ENCODE measurements at places on chromosomes 3 and 15.

GRCh38 chr3:10973046-10973595 lies 19.4 kb upstream of the SLC6A1 start:
- DNase-seq: no peak

DNA sequence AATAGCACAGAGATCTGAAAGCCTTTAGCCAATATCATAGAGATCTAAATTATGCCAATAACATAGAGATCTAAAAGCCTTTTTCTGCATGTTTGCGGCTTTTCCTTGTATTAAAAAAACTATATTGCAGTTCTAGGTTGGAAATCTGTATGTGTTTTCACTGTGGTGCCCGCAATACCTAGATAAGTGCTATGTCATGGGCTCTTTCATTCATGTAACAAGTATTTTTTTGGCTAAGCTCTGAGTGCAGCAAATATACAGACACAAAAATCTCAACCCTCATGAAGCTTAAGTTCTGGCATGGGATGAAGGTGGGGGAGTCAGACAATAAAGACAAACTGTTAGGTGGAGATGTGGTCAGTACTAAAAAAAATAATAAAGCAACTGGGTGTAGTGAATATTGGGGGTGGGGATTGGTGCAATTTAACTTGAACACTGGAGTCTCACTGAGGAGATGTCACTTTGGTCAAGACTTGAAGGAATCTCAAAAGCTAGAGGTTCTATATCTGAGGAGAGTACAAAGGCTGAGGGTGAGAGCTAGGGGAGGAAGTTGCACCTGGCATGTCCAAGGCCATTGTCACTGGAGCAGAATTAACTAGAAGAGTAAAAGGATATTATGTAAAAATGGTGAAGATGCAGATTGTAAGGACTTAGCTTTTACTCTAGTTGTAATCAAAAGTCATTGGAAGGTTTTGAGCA lies 973 bp downstream of the BUB1B start:
- peak; percentile 37 for DNase-seq

DNA sequence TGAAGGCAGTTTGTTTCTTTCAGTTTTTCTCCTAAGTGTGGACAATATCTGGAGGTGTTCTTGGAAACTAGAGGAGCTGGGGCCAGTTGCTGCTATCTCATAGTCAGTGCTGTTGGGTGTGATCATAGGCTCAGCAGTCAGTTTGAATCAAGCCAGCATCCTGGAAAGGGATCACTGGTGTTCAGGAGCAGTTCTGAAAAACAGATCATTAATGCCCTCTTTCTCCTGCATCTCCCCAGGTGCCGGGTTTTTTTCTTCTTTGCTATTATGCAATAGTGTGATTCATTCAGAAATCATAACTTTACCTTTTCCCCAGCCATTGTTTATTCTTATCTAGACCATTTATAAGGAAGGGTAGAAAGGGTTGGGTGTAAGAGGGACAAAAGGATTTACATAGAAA lies 24.0 kb downstream of the LNP1 start:
- peak; percentile 9 for DNase-seq

- peak; percentile 28 for DNase-seq
Observed at GRCh38 chr3:10322352-10322710, 1.4 kb upstream of the SEC13 start.

DNA sequence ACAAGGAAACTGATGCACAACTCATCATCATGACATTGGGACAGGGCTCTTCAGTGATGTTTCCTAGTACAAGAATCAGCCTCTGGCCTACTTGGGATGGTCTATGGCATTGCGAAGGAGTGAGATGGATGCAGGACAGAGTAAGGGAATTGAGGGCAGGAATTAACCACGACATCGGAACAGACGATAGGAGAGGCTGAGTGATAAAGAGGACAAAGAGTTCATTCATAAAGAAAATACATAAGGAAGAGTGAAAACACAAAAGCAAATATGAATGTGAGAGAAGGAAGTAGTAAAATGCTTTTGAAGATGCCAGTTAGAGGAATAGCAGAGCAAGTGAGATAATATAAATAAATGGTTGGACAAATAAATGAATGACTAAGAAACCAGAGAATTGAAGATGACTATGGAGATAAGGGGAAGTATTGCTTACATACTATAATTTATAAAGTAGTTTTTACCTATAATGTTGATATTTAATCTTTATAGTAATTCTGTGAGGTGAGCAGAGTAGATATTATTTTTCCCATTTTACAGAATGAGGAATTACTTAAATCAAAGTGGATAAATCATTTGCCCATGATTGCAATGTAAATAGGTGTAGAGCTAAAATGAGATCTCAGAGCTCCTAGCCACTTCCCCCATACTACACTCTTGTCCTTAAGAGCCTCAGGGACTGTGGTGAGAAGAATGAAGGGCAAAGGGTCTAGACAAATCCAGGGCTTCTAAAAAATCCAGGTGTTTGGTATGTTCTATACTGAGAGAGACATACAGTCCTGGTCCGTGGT lies 203.3 kb downstream of the DTWD1 start:
- no peak for DNase-seq

GRCh38 chr3:171230865-171231264 lies 204.3 kb upstream of the SLC2A2 start:
- DNase-seq: no peak

- peak; percentile 8 for DNase-seq
Observed at GRCh38 chr3:134487406-134487805, 1.5 kb downstream of the CEP63 start.

DNA sequence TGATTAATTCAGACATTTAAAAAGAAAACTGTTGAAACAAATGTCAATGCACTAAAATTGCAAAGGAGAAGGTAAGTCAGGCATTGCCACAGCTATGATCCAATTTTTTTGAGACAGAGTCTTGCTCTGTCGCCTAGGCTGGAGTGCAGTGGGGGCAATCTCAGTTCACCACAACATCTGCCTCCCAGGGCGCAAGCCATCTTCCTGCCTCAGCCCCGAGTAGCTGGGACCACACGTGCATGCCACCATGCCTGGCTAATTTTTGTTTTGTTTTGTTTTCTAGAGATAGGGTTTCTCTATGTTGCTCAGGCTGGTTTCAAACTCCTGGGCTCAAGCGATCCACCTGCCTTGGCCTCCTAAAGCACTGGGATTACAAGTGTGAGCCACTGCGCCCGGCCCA lies 117.6 kb downstream of the FMN1 start:
- DNase-seq: no peak

GRCh38 chr15:42576776-42577175 lies 1.4 kb downstream of the STARD9 start:
- DNase-seq: peak; percentile 17

DNA sequence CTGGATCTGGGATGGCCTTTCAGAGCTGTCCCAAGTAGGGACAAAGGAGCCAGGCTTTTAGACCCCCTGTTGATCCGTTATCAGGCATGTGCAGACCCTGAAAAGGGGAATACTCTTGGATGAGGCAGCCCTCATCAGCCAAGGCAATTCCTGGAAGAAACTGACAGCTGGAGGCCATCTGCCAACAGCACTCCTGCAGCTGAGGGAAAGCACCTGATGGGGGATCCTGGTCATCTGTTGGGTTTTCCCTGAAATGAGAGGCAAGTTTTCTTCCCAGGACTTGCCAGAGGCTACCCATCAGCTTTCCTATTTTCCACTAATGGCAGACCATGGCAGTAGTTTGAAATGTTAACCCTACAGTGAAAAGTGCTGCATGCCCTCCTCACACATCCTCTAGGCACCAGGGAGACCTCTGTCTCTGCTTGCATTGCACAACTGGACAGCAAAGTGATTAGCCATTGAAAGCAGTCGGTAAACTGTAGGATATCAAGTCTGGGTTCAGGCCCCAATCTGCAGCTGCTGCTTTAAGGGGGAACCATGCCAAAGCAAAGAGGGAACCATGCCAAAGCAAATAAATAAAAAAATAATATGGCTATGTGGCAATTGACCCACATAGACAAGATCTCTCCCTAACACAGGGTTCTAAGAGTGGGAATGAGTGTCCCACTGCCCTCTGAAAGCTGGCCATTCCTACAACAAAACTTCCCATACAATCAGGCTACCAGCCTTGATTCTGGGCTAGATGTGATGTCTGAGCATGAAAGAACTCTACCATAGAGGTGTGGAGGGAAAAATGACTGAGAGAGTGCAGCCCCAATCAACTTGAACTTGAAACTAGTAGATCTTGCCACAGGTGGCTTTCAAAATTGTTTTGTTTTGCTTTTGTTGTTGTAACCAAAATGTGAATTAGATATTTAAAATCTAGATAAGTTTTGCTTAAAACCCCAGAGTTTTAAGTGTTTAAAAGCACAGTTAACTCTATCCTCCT lies 232.0 kb upstream of the STT3B start:
- DNase-seq: peak; percentile 79

DNA sequence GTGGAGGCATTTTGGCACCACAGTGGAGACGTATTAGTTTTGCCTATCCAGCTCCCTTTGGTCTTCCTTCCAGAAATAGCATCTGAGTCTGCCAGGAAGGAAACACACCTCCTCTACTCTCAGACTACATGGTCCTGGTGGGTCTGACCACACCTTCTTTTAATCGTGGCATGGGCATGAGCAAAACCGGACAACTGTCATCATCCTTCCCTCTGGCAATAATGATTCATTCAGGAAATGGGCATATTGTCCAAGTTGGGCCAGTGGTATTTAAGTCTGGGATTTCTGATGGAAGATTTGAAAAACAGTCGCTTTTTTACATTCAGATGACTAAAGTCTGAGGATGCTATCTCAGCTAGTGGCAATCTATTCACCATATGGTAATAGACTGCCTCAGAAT lies 601.0 kb upstream of the ADAMTS9 start:
- no peak for DNase-seq

DNA sequence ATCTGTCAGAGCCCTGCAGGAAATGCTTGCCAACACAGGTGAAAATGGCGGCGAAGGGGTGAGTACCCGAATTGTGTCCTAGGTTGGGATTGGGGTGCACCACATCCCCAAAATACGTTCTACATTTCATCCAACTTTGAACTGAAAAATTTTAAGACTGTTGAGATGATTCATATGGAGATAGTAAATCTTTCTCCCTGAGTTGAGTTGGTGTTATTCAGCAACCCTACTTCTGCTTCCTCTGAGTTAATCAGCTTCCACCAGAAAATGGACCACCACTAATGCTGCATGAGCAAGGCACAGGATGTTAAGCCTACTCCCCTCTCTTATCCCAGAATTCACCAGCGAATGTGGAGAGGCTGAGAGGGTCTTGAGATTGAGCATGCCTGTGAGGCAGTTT lies 192.9 kb downstream of the RYR3 start:
- no peak for DNase-seq

GRCh38 chr3:11282250-11283138 lies 10.3 kb downstream of the ATG7 start:
- peak; percentile 51 for DNase-seq

- no peak for DNase-seq
Observed at GRCh38 chr3:12759097-12759679, at the start of gene TMEM40. Gene TMEM40 (minus strand): TSS chr3:12759259. CDS start chr3:12749832, 9,427 bp downstream.

DNA sequence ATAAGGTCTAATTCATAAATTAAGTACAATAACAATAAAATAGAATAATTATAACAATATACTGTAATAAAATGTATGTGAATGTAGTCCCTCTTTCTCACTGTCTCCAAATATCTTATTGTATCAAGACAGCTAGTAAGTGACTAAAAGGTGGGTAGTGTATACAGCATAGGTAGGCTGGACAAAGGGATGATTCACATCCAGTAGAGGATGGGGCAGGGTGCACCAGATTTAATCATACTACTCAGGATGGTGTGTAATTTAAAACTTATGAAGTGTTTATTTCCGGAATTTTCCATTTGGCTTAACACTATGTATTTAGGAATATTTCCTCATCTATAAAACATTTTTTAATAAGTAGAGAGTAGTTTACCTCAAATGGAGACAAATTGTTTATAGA lies 876.1 kb upstream of the CADM2 start:
- no peak for DNase-seq

GRCh38 chr3:30984855-30985749 lies 90.6 kb upstream of the GADL1 start:
- DNase-seq: peak; percentile 25

DNA sequence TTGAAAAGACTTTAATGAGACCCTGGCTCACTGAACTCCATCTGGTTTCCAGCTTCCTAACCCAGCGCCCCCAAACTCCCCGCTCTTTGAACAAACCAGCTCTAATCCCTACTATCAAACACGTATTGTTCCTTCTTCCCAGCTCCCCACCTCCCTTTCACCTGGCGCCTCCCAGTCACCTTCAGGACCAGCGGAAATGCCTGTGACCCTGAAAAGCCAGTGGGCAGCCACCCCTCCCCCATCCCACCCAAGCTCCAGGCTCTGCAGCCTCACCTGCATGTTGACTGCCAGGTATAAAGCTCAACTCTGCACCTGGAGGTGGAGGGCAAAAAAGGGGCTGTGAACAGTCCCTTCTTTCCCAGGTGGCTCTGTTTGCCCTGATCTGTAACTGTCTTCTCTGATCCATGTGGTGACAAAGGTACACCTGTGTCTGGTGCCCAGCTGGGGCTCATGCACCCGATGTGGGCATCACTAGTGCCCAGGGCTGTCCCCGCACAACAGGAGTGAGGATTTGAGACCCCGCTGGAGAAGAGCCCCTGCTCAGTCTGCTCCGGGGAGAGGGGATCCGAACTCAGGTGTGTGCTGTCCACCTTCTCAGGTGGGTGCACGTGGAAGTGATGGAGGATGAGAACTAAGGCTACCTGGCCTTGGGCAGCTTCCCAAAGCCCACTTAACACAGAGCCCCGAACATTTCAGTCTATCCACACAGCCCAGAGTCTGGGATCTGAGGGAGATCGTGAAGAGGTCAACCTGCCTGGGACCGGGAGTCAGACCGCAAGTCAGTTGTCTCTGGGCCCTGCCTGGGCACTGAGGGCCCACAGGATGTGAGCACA lies 128.9 kb downstream of the NSMCE3 start:
- peak; percentile 94 for DNase-seq
